ENCODE measurements at places on chromosomes 12 and 14. TPM values are rescaled to one million over a fixed set of nuclear protein-coding genes. Genes with fewer than 3 reads are reported as not detected.
A peak's percentile ranks its signal among the peaks of the same experiment; 100 is the strongest.

MANSC4 gene
- not detected for total RNA-seq

KRT83 gene
- not detected for total RNA-seq

DNA sequence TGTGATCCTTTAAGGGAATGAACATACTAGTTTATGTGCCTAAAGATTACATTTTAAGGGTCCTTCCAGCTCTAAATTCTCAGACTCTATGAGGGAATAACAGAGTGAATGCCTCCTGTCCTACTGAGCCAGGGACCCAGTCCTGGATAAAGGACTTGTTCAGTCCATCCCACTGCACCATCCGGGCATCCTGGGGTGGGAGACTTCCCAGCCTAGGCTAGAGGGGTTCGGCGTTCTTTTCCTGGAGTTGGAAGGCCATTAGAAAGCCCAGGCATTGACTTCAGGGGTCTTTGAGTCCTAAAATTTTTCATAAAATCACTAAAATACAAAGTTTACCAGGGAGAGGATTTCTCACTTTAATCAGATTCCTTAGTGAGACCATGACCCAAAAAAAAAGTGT, 127.9 kb upstream of the FKBP4 start:
- no peak for DNase-seq

GRCh38 chr12:78176643-78177042, 345.9 kb downstream of the NAV3 start:
- no peak for DNase-seq

ADCY4 gene
- 35.7 TPM for total RNA-seq

DNA sequence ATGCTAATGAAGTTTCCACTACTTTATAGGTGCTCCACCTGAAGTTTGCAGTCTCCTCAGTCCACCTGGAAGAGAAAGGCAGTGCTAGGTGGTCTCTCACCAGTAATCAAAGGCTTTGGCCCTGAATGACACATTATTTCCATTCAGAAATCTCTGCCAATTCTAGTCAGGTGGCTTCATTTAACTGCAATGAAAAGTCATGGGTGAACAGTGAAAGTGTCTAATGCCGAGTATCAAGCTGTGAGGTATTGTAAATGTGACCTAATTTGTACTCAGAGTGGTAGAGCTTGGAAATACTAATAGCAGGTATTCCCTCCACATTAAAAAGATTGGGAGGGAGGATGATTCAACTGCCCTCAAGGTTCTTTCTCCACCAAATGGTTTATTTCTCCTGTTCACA, 220.9 kb upstream of the LRFN5 start:
- no peak for DNase-seq

- peak; percentile 61 for DNase-seq
Observed at GRCh38 chr14:23539248-23540140, 12.1 kb downstream of the ZFHX2 start.

TRHDE gene
- 7.5 TPM for total RNA-seq

- DNase-seq, result no peak
Observed at GRCh38 chr12:4648104-4648500, 749 bp downstream of the AKAP3 start.

LRIG3 gene
- 111 TPM for total RNA-seq
